ENCODE measurements at places on chromosomes 4 and X. TPM values are rescaled to one million over a fixed set of nuclear protein-coding genes. Genes with fewer than 3 reads are reported as not detected.
A peak's percentile ranks its signal among the peaks of the same experiment; 100 is the strongest.

DNA sequence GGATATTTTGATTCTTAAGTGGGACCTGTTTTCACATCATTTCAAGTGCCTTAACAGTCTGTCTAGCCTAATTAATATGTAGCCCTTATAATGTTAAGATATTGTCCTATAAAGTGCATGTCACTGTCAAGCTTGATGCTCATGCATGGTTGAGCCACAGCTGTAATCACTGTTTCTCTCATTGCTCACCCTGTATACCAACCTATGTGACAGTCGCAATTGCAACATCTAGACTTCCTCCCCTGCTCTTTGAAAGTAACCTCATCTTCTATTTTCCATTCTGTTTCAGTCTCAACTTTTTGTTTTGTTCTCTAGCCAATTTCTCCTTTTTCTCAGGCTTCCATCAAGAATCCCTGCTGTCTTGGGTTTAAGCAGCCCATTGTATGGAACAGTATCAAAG lies 24.4 kb upstream of the MSL3 start:
- peaks cover 52% of the 10 kb centered on the region for H3K27me3 ChIP-seq
- no peak overlapping the region for H3K4me3 ChIP-seq
- DNase-seq, result no peak
- H3K36me3 ChIP-seq, result no peaks in the 10 kb centered on the region
- H3K27ac ChIP-seq, result no peak overlapping the region
- H3K4me1 ChIP-seq, result no peaks in the 10 kb centered on the region

Gene UBE2A
- total RNA-seq, result 84.8 TPM

Gene CAPN6
- total RNA-seq, result not detected

Gene GPC3
- 0.39 TPM for total RNA-seq

GRCh38 chr4:8515316-8516060 lies 64.7 kb upstream of the GPR78 start:
- DNase-seq, result no peak
- no peaks in the 10 kb centered on the region for H3K4me1 ChIP-seq
- no peak overlapping the region for H3K4me3 ChIP-seq
- no peaks in the 10 kb centered on the region for H3K27me3 ChIP-seq
- H3K27ac ChIP-seq, result no peak overlapping the region
- peaks cover 6% of the 10 kb centered on the region for H3K36me3 ChIP-seq

DNA sequence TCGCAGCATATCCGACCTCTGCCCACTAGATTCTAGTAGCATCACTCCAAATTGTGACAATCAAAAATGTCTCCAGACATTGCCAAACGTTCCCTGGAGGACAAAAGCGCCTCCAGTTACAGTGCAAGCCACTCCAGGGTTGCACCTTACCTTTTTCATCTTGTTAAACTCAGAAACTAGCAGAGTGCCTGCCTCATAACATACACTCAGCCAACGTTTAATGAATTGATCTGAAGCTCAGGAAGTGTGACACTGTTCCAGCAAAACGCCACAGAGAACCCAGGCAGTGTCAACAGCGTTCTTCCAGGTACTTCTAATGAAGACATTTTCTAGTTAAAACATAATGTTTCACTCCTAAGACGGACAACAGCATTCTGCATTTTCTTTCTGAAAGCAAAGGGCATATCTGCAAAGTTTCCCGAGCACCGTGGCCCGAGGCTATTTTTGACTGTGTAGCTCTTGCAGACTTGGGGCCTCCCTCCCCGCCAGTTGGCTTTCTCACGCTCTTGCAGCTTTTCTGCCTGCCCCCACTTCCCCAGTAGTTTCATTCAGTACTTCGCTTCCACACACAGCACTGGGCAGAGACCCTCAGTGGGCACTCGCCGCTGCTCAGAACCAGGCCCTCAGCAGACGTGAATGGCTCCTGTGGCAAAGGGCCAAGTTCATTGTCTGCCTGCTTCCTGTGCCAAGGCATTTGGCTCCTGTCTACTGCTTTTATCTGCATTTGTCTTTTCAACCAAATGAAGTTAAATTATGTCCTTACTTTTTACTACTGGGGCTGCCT lies 133.4 kb upstream of the TTC29 start:
- no peaks in the 10 kb centered on the region for H3K36me3 ChIP-seq
- H3K4me3 ChIP-seq, result no peak overlapping the region
- no peaks in the 10 kb centered on the region for H3K4me1 ChIP-seq
- H3K27me3 ChIP-seq, result peaks cover 2% of the 10 kb centered on the region
- no peak overlapping the region for H3K27ac ChIP-seq

DNA sequence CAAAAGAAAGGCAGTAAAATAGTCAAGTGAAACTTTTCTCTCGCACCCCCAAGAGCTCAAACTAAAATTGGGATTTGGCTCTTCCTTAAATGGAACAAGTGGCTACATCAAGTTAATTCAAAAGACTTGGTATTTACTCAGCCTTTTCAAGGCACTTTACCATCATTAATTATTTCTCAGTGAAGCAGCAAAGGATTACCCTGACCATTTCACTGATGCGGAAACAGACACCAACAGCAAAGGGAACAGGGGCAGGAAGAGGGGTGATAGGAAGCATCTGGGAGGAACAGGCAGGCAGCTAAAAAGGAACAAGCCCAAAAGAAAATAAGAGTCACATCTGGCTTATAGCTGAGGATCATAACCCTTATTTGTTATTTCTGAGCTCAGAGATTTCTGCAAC lies 2.7 kb downstream of the SCML2 start:
- no peak for DNase-seq
- H3K4me1 ChIP-seq, result no peaks in the 10 kb centered on the region
- no peak overlapping the region for H3K27ac ChIP-seq
- no peak overlapping the region for H3K4me3 ChIP-seq
- H3K27me3 ChIP-seq, result peaks cover 6% of the 10 kb centered on the region

- H3K27ac ChIP-seq, result no peak overlapping the region
Measured at GRCh38 chr4:53147197-53147596, 218.7 kb downstream of the SCFD2 start.

Gene TTC29
- total RNA-seq, result not detected

- no peak within 1 kb of the TSS for H3K4me3 ChIP-seq
- peaks cover 32% of the 10 kb centered on the region for H3K4me1 ChIP-seq
- H3K27ac ChIP-seq, result no peak within 1 kb of the TSS
- H3K27me3 ChIP-seq, result no peaks in the 10 kb centered on the region
Measured at GRCh38 chr4:102826890-102827673, at the start of gene UBE2D3. Gene UBE2D3, minus strand, starts transcription at chr4:102827551. Its CDS starts 1,043 bp downstream, at chr4:102826508.

DNA sequence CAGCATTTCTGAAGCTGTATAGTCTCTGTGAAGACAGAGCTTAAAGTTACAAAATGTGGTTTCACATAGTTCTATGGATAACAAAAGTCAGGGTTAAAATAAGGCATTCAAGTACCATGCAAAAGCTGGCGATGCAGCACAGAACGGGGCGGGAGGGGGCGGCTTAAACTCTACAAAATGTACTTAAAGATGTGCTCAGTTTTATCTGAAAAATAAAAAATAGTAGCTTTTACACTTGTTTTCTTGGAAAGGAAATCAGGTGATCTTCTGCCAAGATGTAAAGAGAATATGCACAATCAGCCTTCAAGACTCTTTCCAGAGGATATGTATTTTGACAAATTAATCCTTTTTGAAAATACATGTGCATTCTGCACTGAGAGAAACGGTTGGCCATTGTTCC lies 301.7 kb upstream of the EMCN start:
- H3K36me3 ChIP-seq, result no peaks in the 10 kb centered on the region
- H3K27me3 ChIP-seq, result peaks cover 10% of the 10 kb centered on the region
- no peak overlapping the region for H3K27ac ChIP-seq
- H3K4me3 ChIP-seq, result no peak overlapping the region
- DNase-seq, result no peak

- H3K27ac ChIP-seq, result no peak overlapping the region
- H3K4me1 ChIP-seq, result no peaks in the 10 kb centered on the region
- H3K4me3 ChIP-seq, result no peak overlapping the region
- H3K36me3 ChIP-seq, result no peaks in the 10 kb centered on the region
Measured at GRCh38 chr4:189050643-189051042, 890.0 kb upstream of the FRG1 start.

Gene CTAG1A
- not detected for total RNA-seq

DNA sequence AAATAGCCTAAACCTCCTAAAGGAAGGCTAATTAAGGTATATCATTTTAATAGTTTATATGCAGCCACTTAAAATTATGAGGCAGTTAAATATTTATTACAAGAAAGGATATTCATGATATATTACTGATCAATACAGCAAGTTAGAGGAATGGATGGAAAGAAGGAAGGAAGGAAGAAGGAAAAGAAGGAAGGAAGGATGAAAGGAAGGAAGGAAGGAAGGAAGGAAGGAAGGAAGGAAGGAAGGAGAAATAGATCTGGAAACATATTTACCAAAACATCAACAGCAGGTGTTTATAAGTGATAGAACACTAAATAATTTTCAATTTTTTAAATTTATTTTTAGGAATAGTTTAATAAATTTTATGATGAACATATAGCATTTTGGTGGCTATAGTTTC lies 17.5 kb downstream of the SLC7A11 start:
- no peaks in the 10 kb centered on the region for H3K4me1 ChIP-seq
- no peak for DNase-seq
- no peaks in the 10 kb centered on the region for H3K36me3 ChIP-seq
- no peak overlapping the region for H3K4me3 ChIP-seq
- no peak overlapping the region for H3K27ac ChIP-seq

- no peaks in the 10 kb centered on the region for H3K27me3 ChIP-seq
- no peak overlapping the region for H3K4me3 ChIP-seq
- H3K4me1 ChIP-seq, result no peaks in the 10 kb centered on the region
Measured at GRCh38 chrX:15043538-15043937, 170.3 kb downstream of the MOSPD2 start.

GRCh38 chr4:84944947-84945346 lies 21.5 kb downstream of the WDFY3 start:
- H3K36me3 ChIP-seq, result no peaks in the 10 kb centered on the region
- no peak for DNase-seq
- no peaks in the 10 kb centered on the region for H3K4me1 ChIP-seq
- H3K27ac ChIP-seq, result no peak overlapping the region
- H3K4me3 ChIP-seq, result no peak overlapping the region

GRCh38 chrX:68994135-68994890 lies 165.5 kb downstream of the EFNB1 start:
- no peaks in the 10 kb centered on the region for H3K36me3 ChIP-seq
- no peak for DNase-seq
- H3K4me1 ChIP-seq, result no peaks in the 10 kb centered on the region
- H3K27ac ChIP-seq, result no peak overlapping the region
- H3K4me3 ChIP-seq, result no peak overlapping the region

Gene CT45A5
- 0.35 TPM for total RNA-seq

Gene TASL
- 3.2 TPM for total RNA-seq

DNA sequence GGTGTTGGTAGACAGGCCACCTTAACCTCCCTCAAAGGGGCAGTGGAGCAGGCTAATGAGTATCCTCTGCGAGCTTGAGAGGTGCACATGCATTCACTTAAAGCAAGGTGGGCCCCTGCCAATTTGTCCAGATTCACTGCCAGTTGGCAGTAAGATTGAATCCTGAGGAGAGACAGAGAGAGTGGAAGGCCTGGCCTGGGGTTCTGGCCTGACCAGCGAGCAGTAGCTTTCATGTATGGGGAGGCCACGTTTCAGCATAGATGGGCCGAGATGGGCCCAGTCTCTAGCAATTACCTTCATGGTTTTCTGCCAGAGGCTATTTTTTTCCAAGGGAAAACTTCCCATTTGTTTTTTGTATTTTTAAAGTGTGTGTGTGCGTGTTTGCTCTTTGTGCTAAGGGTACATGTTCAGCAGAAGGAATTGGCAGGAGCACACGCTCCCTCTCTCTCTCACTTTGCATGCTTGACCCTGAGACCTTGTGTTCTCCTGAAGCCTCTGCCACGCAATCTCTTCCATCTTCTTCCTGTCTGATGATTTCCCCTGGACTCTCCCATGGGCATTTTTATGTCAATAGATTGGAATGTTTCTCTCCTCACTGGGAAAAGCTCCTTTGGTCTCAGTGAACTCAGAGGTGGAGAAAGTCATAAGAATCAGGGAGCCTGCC lies 215.8 kb upstream of the SFRP2 start:
- H3K27me3 ChIP-seq, result peaks cover 35% of the 10 kb centered on the region
- no peaks in the 10 kb centered on the region for H3K36me3 ChIP-seq
- DNase-seq, result no peak
- no peak overlapping the region for H3K27ac ChIP-seq
- no peaks in the 10 kb centered on the region for H3K4me1 ChIP-seq

GRCh38 chr4:102321260-102321995 lies 23.9 kb downstream of the SLC39A8 start:
- H3K4me1 ChIP-seq, result peaks cover 33% of the 10 kb centered on the region
- H3K27ac ChIP-seq, result peak overlapping the region; percentile 62

DNA sequence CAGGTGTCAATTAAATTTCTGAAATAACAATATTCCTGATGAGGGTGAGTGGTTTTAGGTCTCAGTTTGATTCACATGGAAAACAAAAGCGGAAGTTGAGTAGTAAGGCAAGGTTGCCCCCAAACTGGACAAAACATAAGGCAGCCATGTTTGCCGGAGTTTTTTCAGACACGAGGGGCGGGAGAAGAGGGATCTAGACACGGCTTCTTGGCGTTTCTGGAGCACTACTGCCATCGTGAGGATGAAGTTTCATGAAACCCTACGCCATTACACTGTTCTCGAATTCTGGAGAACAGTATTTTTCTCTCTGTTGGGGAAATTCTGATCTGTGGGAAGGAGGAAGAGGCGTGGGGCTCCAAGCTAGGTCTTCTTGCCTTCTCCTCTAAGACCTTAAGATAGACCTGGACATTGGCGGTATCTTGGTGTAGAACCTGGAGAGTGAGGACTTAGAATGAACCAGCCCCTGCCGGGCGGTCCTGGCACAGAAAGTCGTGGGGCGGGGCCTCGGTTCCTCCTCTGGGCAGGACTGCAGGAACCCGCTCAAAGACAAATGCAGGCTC lies 160.3 kb downstream of the OR13H1 start:
- peak overlapping the region; percentile 96 for H3K4me3 ChIP-seq
- no peak overlapping the region for H3K27ac ChIP-seq
- no peak for DNase-seq

DNA sequence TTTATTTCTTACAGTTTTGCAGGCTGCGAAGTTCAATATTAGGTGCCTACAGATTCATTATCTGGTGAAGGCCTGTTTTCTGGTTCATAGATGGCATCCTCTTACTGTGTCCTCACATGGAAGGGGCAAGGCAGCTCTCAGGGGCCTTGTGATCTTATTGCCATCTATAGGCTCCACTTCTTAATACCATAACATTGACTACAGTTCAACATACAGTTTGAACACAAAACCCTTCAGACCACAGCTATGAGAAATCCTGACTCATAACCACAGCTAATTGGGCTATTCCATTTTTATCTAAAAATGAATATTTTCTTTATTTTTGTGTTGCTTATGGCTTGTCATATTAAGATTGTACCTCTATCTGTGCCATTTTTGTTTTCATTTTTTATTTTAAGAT lies 72.3 kb downstream of the STAG2 start:
- H3K27ac ChIP-seq, result no peak overlapping the region
- H3K36me3 ChIP-seq, result peaks cover 7% of the 10 kb centered on the region
- H3K4me3 ChIP-seq, result no peak overlapping the region
- H3K4me1 ChIP-seq, result peaks cover 5% of the 10 kb centered on the region
- DNase-seq, result no peak
